ENCODE measurements at places on chromosomes 2 and 18. TPM values are rescaled to one million over a fixed set of nuclear protein-coding genes. Genes with fewer than 3 reads are reported as not detected.
A peak's percentile ranks its signal among the peaks of the same experiment; 100 is the strongest.

Gene CRYBA2
- not detected for total RNA-seq

Gene AGXT
- not detected for total RNA-seq

Gene IL18R1
- total RNA-seq: 10.1 TPM

Gene SERPINB10
- total RNA-seq: not detected

Gene SCN7A
- total RNA-seq: 40.8 TPM

Gene PSMA8
- total RNA-seq: not detected

Gene WIPF1
- total RNA-seq: 13.6 TPM

DNA sequence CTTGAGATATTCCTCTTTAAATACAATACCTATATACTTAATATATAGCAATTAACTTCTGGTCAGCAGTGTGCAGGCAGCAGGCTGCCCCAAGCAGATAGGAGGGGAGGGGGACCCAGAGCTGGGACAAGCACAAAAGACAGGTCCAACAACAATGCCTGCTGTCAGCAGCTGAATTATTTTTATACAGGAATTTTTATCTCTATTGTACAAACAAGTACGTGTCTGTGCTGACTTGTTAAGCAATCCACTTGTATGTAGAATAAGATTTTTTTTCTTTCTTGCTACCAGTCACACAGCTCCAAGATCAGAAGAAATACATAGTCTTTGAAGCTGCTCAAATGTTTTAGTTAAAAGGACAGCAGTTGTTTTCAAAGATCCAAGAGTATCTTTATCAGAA, 16.7 kb downstream of the BCL11A start:
- DNase-seq: peak; percentile 31

DNA sequence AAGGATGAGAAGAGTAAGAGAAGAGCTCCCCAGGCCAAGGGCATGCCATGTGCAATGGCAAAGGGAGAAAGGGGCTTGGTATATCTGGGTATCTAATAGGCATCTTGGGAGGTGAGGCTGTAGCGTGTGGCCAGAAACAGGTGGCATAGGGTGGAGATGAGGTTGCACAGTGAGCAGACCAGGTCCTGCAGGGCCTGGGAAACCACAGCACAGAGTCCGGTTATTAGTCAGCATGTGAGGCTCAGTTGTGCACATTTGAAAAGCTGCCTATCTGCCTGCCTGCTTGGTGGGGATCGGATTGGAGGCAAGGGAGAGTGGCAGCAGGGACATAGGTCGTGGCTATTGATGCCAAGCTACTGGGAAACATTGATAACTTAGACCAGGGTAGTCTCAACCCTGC, 190.6 kb downstream of the TPGS2 start:
- DNase-seq: no peak

DNA sequence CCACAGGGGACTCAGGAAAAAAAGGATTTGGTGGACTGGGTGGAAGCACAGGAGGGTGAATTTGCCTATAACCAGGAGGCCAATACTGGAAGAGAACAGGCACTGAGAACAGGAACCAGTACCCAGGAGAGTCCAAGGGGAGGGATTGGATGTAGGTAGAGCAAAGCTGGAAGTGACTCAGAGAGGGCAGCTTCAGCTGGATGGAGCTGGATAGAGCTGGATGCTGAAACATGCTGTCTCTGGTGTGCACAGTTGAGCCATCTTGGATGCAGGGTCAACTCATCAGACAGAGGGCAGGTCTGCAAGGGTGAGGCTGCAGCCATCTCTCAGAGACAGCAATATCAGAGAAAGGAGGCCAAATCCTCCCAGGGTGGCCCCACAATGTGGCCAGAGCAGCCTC, 134.0 kb downstream of the GALNT14 start:
- no peak for DNase-seq

DNA sequence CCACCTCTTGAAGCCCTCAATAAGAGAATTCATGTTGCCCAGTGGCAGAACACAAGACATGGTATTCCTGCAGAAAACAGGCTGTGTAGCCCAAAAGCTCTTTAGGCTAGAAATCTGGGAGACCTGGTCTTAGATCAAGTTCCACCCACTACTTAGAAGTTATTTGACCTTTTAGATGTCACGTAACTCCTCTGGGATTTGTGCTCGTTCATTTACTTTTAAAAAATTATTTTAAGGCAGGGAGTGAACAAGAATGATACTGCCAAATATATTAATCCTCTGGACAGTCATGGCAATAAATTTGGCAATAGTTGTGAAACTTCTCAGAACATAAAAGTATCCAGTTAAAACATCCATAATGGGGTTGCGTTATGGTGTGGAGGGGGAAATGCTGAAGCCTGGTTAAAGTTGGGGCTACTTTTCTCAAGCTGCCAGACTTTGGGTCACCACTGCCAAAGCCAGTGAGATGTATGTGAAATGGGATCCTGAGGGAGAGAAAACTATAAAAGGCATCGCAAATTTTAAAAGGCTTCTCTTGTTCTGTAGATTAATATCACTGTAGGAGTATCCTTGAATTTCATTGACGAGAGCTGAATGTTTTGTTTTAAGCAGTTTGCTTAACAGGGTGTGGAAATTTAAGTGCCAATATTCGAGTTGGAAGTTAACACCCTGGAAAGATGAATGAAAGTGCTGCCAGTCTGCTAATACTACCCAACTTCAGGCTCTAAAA, 15.8 kb downstream of the DAPL1 start:
- DNase-seq: peak; percentile 26

DNA sequence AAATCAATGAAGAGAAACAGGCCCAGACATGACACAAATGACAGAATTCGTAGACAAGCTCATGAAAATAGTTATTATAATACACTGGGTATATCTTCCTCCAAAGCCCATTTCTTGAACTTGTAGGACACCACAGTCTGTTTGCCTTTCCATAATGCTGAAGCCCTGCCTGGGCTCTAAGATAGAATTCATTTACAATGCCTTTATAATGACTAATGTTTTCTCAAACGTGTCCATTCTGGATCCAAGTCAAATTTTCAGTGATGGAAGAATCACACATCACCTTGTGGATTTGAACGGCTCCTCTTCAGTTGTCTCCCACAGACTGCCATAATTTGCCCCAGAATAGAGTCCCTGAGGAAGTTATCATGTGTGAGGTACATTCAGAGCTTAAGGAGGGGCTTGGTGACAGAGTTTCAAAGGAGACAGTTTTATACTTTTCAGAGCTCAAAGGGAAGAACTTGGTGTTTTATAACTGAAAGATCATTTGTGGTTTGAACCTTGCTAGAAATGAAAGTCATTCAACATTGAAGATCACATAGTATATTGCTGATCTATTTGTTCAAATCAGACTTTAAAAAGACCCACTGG, 38.2 kb downstream of the CASP8 start:
- DNase-seq: no peak

DNA sequence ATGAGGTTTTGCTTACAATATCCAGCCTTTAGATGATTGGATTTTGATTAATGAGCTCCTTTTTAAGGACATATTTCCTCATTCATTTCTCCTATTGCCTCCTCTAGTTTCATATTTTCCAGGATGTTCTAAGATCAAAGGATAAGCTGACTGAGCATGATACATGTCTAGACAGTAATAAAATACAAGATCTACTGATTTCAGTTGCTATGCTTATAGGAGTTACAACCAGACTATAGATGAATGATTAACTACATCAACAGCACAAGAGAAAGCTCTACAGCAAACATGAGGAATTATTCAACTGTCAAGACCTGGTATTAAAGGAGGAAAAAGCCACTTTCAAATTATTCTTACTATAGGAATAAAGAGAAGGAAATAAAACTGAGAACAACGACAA, 85.0 kb upstream of the LINC00305 start:
- no peak for DNase-seq

DNA sequence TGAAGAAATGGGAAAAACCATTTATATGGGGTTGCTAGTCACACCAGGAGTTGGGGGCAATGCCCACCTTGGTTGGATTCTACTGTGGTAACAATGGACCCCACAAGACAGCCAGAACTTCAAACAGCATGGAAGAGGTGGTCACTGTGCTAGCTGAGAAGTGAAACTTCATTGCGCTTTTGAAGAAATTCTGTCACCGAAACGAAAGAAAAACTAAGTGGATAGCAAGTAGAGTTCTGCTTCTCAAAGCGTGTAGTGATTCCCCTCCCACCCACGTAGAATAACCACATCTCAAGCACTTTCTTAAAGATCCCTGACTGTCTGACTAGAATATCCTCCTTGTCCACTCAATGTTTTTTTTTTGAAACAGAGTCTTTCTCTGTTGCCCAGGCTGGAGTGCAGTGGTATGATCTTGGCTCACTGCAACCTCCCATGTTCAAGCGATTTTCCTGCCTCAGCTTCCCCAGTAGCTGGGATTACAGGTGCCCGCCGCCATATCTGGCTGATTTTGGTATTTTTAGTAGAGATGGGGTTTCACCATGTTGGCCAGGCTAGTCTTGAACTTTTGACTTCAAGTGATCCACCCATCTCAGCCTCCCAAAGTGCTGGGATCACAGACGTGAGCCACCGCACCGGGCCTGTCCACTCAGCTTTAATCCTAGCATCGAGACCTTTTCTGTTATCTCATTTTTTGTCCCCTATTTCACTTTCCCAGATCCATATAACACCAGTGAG, 30.1 kb upstream of the CCL20 start:
- no peak for DNase-seq

DNA sequence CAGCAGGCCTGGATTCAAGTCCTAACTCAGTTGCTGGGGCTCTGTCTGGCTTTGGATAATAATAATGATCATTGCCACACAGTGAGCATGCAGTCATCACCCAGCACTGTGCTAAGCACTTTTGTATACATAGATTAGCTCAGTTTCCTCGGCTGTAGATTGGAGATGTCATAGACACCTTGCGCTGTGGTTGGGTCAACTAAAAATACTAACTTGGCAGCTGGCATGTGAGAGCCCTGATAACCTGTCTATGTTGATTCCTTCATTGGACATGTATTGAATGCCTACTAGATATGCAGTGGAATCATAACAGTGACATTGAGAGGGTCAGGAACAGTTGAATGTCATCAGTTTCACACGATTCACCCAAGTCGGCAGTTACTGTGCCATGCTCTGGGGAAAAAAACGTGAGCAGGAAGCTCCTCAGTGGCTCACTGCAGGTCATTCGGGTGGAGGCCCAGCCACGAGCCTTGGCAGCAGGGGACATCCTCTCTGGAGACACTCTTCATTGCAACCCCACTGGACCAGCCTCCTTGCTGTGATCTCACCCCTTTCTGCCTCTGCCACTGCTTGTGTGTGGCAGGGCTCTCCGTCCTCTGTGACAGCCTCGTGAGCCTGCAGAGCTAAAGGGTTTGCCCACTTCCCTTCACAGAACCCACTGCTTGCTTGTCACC, 85.3 kb downstream of the NPAS2 start:
- DNase-seq: no peak

GRCh38 chr2:80151651-80152050, 152.9 kb downstream of the LRRTM1 start:
- DNase-seq: no peak

GRCh38 chr18:65906621-65907034, 155.8 kb downstream of the CDH7 start:
- peak; percentile 7 for DNase-seq

DNA sequence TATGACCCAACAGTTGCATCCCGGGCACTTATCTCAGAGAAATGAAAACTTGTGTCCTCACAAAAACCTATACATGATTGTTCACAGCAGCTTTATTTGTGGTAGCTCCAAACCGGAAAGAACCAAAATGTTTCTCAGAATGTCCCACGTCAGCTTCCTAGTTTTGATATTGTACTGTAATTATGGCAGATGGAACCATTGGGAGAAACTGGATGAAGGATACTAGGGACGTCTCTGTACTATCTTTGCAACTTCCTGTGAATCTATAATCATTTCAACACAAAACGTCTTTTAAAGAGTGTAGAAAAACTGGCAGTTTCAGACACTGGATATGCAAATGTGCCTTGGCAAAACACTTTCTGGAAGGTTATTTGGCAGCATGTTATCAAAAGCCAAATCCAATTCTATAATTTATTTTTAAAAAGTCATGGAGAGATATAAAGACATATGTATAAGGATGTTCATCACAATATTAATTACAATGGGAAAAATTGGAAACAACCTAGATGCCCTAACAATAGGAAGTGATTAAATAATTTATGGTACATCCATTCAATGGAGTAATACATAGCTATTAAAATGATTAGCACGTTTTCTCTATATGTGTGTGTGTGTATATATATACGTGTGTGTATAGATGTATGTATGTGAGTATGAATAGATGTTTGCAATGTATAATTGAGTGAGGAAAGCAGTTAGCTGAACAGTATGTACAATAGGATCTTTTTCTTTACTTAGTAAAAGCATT, 9.8 kb downstream of the SAG start:
- DNase-seq: no peak

GRCh38 chr2:228658998-228659397, 477.5 kb upstream of the SPHKAP start:
- no peak for DNase-seq

- no peak for DNase-seq
Observed at GRCh38 chr2:136055929-136056688, 61.8 kb downstream of the CXCR4 start.

- DNase-seq: no peak
Observed at GRCh38 chr2:196586511-196586991, 53.0 kb upstream of the CCDC150 start.

GRCh38 chr2:105409717-105410116, 10.9 kb upstream of the FHL2 start:
- DNase-seq: peak; percentile 83

- DNase-seq: no peak
Observed at GRCh38 chr2:28975671-28976070, 5.4 kb upstream of the TOGARAM2 start.
